ENCODE measurements at places on chromosomes 1 and 21. TPM values are rescaled to one million over a fixed set of nuclear protein-coding genes. Genes with fewer than 3 reads are reported as not detected.

DNA sequence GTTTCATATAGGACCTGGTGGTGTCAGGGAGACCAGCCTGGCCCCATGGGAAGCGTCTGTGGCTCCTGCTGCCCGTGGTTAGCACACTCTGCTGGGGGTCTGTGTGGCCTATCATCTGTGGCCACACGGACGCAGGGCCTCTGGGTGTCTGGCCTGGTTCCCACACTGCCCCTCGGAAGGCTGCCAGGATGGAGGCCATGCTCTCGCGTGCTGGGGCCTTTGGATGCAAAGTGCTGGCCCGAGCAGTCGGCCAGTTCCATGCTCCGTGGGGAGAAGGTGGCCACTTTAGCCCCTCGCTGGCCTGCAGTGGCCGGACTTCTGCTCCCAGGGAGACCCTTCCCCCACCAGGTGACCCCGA, 20.8 kb upstream of the LRRC3 start:
- H3K27ac ChIP-seq: no peak overlapping the region
- DNase-seq: no peak
- H3K36me3 ChIP-seq: no peaks in the 10 kb centered on the region
- no peak overlapping the region for H3K4me3 ChIP-seq

- H3K27ac ChIP-seq: no peak overlapping the region
- DNase-seq: no peak
- peaks cover 36% of the 10 kb centered on the region for H3K27me3 ChIP-seq
These were observed 2.8 kb upstream of the SERINC2 start for GRCh38 chr1:31409946-31410858.

GRCh38 chr1:45334308-45335245, 5.4 kb upstream of the TOE1 start:
- no peak overlapping the region for H3K27ac ChIP-seq
- H3K4me3 ChIP-seq: no peak overlapping the region
- no peak for DNase-seq

Gene SPOCD1
- 0.79 TPM for total RNA-seq

DNA sequence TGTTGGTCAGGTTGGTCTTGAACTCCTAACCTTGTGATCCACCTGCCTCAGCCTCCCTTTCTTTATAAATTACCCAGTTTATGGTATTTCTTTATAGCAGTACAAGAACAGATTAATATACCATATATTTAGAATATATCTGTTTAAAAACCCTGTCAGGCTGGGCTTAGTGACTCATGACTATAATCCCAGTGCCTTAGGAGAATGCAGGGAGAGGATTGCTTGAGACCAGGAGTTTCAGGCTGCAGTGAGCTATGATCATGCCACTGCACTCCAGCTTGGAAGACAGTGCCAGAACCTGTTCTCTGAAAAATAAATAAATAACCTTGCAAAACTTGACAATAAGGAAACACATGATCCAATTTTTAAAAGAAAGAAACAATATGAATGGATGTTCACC, 43.9 kb downstream of the ZNF684 start:
- no peaks in the 10 kb centered on the region for H3K36me3 ChIP-seq
- H3K4me1 ChIP-seq: no peaks in the 10 kb centered on the region
- H3K27me3 ChIP-seq: peaks cover 10% of the 10 kb centered on the region
- no peak for DNase-seq

Gene B3GALT2
- total RNA-seq: not detected

Gene NEGR1
- not detected for total RNA-seq

GRCh38 chr1:116436611-116436970, 63.5 kb downstream of the ATP1A1 start:
- no peak overlapping the region for H3K4me3 ChIP-seq
- no peaks in the 10 kb centered on the region for H3K27me3 ChIP-seq
- H3K4me1 ChIP-seq: no peaks in the 10 kb centered on the region
- DNase-seq: no peak
- H3K36me3 ChIP-seq: no peaks in the 10 kb centered on the region

Gene FRRS1
- 2.9 TPM for total RNA-seq

- H3K4me1 ChIP-seq: no peaks in the 10 kb centered on the region
- H3K27me3 ChIP-seq: peaks cover 2% of the 10 kb centered on the region
These were observed 322.8 kb downstream of the PAPPA2 start for GRCh38 chr1:176785791-176786190.

DNA sequence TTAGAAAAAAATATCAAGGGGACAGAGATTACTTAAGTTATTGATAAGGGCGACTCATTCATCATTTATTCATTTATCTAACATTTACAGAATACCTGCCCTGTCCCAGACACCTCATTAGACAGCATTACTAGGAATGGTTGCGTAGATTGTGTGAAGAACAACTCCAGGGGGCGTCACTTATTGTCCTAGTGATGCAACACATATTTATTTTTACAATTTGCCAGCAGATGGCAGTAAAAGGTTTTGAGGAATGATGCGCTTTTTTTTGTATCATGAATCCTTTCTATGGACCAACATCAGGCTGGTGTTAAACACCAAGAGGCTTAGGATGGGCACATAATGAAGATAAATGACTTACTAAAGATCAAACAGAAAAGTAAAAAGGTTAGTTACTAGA, 5.5 kb downstream of the NCAM2 start:
- DNase-seq: peak; percentile 6
- H3K4me3 ChIP-seq: no peak overlapping the region
- H3K4me1 ChIP-seq: peaks cover 3% of the 10 kb centered on the region
- H3K36me3 ChIP-seq: no peaks in the 10 kb centered on the region
- H3K27ac ChIP-seq: no peak overlapping the region

- H3K27me3 ChIP-seq: peaks cover 9% of the 10 kb centered on the region
- H3K4me3 ChIP-seq: no peak overlapping the region
- no peak for DNase-seq
- H3K27ac ChIP-seq: no peak overlapping the region
- no peaks in the 10 kb centered on the region for H3K4me1 ChIP-seq
- H3K36me3 ChIP-seq: no peaks in the 10 kb centered on the region
These were observed 37.4 kb upstream of the NRDC start for GRCh38 chr1:51915951-51916350.

DNA sequence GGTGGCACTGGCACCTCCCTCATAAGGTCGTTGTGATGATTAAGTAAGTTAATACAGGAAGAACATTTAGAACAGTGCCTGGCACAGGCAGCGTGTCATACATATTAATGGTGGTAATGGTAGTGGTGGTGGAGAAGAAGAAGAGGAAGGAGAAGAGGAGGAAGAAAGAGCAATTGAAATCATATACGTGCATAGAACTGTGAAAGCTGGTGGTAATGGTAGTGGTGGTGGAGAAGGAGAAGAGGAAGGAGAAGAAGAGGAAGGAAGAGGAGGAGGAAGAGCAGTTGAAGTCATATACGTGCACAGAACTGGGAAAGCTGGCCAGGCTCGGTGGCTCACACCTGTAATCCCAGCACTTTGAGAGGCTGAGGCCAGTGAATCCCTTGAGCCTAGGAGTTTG, 121.3 kb upstream of the HOOK1 start:
- H3K27ac ChIP-seq: no peak overlapping the region
- no peak for DNase-seq
- H3K4me3 ChIP-seq: no peak overlapping the region

- peaks cover 35% of the 10 kb centered on the region for H3K36me3 ChIP-seq
- H3K27ac ChIP-seq: no peak overlapping the region
- no peaks in the 10 kb centered on the region for H3K4me1 ChIP-seq
- DNase-seq: no peak
These were observed 51.6 kb downstream of the TRMT1L start for GRCh38 chr1:185105121-185105520.

DNA sequence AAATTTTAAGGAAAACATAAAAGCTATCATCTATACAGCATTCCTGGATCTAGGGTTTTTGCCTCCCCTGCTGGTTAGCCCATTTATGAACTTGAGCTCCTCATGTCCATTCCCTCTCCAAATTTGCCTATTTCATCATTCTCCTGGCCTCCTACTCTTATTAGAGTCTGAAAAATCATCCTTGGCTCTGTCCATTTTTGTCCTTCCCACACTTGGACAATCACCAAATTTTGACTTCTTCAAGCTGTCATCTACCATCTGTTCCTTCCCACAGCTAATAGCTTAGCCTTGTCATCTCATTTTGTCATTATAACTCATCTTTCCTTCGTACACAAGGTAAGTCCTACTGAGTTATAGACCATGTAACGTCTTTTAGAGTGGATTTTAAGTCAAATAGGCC, 2.2 kb upstream of the HENMT1 start:
- H3K36me3 ChIP-seq: no peaks in the 10 kb centered on the region
- H3K27ac ChIP-seq: peak overlapping the region; percentile 7
- no peak overlapping the region for H3K4me3 ChIP-seq
- DNase-seq: no peak
- H3K27me3 ChIP-seq: no peaks in the 10 kb centered on the region

GRCh38 chr1:118302145-118302544, 117.1 kb upstream of the SPAG17 start:
- no peaks in the 10 kb centered on the region for H3K27me3 ChIP-seq
- no peaks in the 10 kb centered on the region for H3K4me1 ChIP-seq
- no peaks in the 10 kb centered on the region for H3K36me3 ChIP-seq
- no peak overlapping the region for H3K27ac ChIP-seq
- no peak overlapping the region for H3K4me3 ChIP-seq

DNA sequence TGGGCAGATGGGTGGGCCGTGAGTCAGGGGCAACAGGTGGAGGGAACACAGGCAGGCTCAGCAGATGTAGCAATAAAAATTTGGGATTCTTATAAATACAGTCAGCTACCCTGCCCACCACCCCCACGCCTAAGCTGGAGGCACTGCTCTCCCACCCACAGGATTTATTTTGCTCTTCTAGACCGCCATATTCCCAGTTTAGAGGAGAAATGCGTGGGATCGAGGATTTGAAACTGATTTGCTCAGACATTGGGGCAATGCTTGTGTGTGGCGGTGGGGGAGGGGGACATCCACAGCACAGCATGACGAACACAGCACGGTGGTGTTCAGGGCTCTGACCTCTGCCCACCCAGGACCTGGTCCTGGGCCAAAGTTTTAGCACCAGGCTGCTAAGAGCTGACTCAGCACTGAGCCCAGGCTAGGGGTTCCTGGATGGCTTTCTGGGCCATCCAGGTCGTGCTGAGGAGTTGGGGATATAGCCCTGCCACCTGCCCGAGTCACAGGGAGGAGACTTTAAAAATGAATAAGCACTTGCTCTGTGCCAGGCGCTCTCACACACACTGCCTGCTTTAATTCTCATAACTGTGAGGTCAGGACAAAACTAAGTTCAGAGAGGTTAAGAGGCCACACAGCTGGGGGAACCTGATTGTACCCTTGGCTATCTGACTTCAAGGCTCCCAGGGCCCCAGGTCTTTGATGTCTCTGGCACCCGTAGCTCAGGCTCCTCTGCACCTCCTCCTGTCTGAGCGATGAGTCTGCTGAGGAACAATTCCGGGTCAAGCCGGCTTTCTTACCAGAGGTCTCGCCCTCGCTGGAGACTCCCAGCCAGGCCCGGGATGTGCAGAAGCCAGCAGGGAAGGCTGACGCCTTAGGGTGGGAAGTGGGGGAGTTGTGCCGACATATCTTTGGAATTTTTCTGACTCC, 29.4 kb upstream of the CSF1 start:
- no peak for DNase-seq
- H3K4me1 ChIP-seq: no peaks in the 10 kb centered on the region
- no peak overlapping the region for H3K27ac ChIP-seq
- no peak overlapping the region for H3K4me3 ChIP-seq

Data from activated CD4-positive, alpha-beta T cell treated with anti-CD3 and anti-CD28 coated beads for 36 hours (primary cell).